PC-3 (cell line): ENCODE measurements at places on chromosomes 5 and 9. TPM values are rescaled to one million over a fixed set of nuclear protein-coding genes. Genes with fewer than 3 reads are reported as not detected.

Gene IFNA13
- not detected in 2 replicates for total RNA-seq

Gene IFNB1
- total RNA-seq, result not detected in 2 replicates

Gene GPR21
- total RNA-seq, result 0.15 TPM in 1 of 2 replicates, not detected in the other

Gene TTC33
- 9.0 and 11.6 TPM in 2 replicates for total RNA-seq

Gene ITGA2
- total RNA-seq, result 32.4 and 36.7 TPM in 2 replicates

Gene SH3GL2
- 1.4 and 2.9 TPM in 2 replicates for total RNA-seq

Gene CEL
- 0.46 and 0.47 TPM in 2 replicates for total RNA-seq

Gene IL3
- not detected in 2 replicates for total RNA-seq

Gene PTPRD
- 0.63 TPM in 1 of 2 replicates, not detected in the other for total RNA-seq

Gene ACO1
- total RNA-seq, result 20.8 and 26.0 TPM in 2 replicates

Gene SERF1A
- 2.1 TPM in 1 of 2 replicates, not detected in the other for total RNA-seq

Gene ARSI
- 5.9 and 6.3 TPM in 2 replicates for total RNA-seq

Gene MYO10
- total RNA-seq, result 52.3 and 72.3 TPM in 2 replicates
